ENCODE measurements at places on chromosomes 3 and 15. TPM values are rescaled to one million over a fixed set of nuclear protein-coding genes. Genes with fewer than 3 reads are reported as not detected.
A peak's percentile ranks its signal among the peaks of the same experiment; 100 is the strongest.

- H3K27ac ChIP-seq = no peak overlapping the region
- no peak overlapping the region for H3K4me3 ChIP-seq
- peaks cover 20% of the 10 kb centered on the region for H3K4me1 ChIP-seq
Observed at GRCh38 chr3:136075218-136075808, 109.8 kb downstream of the PPP2R3A start.

The KBTBD13 gene
- polyA plus RNA-seq = 0.03 TPM

DNA sequence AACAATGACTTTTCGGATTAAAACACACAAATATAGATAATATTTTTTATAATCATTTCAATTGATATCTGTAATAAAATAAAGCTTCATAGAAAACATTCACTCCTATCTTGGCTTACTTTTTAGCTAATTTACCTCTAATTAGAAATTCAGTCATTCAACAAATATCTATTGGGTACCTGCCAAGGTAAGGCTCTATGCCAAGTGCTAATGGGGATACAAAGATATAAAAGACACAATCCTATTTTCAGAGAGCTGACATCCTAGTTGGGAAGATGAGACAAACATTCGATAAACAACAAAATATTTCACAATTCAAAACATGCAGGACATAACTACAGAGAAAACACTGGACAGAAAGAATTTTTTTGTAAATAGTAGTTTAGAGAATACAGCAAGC lies 63.3 kb downstream of the ULK4 start:
- H3K27me3 ChIP-seq = no peaks in the 10 kb centered on the region
- H3K4me1 ChIP-seq = no peaks in the 10 kb centered on the region
- H3K27ac ChIP-seq = no peak overlapping the region
- no peak for DNase-seq
- no peak overlapping the region for H3K4me3 ChIP-seq

The BNC1 gene
- polyA plus RNA-seq = under 0.01 TPM

GRCh38 chr3:179113903-179114302 lies 34.3 kb upstream of the PIK3CA start:
- DNase-seq = no peak
- H3K36me3 ChIP-seq = no peaks in the 10 kb centered on the region
- no peak overlapping the region for H3K27ac ChIP-seq
- no peak overlapping the region for H3K4me3 ChIP-seq
- no peaks in the 10 kb centered on the region for H3K4me1 ChIP-seq

DNA sequence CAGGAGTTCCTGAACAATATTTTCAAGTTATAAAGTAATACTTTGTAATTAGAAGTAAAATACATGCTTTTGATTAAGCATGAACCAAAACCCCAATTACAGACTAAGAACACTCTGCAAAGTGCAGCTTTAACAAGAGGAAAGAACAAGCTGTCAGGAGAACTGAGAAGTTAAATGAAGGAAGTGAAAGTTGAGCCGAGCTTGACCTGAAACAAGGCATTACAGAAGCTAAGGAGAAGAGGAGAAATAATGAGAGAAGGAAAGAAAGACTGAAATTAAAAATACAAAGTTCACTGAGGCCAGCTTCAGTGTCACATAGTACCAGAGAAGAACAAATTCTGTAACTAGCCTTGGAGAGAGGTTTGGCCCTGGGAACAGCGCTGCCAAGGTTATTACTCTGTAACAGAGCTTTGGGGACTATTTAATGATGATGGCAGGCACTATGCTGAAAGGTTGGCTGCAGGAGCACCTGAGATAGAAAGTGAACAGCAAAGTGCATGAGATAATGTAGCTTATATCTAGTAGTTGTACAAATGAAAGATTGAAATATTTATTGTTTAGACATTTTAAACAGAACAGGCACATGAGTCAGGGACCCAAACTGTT lies 241.9 kb upstream of the PEX5L start:
- H3K27me3 ChIP-seq = no peaks in the 10 kb centered on the region
- H3K27ac ChIP-seq = no peak overlapping the region

DNA sequence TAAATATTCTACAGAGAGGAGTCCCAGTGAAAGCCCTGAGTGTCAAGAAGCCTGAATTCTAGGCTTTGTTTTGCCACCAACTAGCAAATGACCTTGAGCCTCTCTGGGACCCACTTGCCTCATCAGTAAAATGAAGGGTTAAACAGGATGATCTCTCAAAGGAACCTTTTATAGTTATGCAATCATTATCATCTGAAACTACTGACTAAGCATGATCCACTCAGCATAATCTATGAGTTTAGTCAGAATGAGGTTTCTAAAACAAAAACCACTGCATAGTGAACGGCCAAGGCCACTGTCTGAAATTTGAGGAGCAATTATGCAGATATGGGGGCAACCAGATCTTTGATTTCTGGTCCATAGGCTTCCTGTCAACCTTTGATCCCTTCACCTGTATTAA lies 319.0 kb downstream of the MECOM start:
- no peak for DNase-seq
- H3K27ac ChIP-seq = no peak overlapping the region
- H3K27me3 ChIP-seq = no peaks in the 10 kb centered on the region

DNA sequence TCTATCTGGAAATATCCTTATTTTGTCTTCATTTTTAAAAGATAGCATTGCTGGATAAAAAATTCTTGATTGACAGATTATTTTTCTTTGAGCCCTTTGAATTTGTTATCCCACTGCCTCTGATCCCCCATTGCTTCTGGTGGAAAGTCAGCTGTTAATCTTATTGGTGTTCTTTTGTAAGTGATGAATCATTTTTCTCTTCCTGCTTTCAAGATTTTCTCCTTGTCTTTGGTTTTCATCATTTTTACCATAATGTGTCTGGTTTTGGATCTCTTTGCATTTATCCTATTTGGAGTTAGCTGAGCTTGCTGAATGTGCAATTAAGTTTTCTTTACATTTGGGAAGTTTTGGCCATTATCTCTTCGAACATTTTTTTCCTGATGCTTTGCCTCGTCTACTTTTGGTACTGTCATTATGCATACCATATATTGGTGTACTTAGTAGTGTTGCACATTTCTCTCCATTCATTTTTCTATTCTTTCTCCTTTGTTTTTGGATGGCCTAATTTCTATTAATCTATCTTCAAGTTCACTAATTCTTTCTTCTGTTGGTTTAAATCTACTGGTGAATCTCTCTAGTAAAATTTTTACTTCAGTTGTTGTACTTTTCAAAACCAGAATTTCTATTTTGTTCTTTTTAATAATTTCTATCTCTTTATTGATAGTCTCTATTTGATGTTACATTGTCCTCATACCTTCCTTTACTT lies 440.0 kb upstream of the PROK2 start:
- no peak overlapping the region for H3K27ac ChIP-seq
- H3K4me1 ChIP-seq = peaks cover 15% of the 10 kb centered on the region
- DNase-seq = no peak
- H3K36me3 ChIP-seq = no peaks in the 10 kb centered on the region
- H3K27me3 ChIP-seq = no peaks in the 10 kb centered on the region
- no peak overlapping the region for H3K4me3 ChIP-seq

GRCh38 chr3:136070334-136070733 lies 104.8 kb downstream of the PPP2R3A start:
- H3K4me1 ChIP-seq = peaks cover 26% of the 10 kb centered on the region
- peak overlapping the region; percentile 76 for H3K27ac ChIP-seq
- DNase-seq = no peak
- no peaks in the 10 kb centered on the region for H3K27me3 ChIP-seq
- no peaks in the 10 kb centered on the region for H3K36me3 ChIP-seq

DNA sequence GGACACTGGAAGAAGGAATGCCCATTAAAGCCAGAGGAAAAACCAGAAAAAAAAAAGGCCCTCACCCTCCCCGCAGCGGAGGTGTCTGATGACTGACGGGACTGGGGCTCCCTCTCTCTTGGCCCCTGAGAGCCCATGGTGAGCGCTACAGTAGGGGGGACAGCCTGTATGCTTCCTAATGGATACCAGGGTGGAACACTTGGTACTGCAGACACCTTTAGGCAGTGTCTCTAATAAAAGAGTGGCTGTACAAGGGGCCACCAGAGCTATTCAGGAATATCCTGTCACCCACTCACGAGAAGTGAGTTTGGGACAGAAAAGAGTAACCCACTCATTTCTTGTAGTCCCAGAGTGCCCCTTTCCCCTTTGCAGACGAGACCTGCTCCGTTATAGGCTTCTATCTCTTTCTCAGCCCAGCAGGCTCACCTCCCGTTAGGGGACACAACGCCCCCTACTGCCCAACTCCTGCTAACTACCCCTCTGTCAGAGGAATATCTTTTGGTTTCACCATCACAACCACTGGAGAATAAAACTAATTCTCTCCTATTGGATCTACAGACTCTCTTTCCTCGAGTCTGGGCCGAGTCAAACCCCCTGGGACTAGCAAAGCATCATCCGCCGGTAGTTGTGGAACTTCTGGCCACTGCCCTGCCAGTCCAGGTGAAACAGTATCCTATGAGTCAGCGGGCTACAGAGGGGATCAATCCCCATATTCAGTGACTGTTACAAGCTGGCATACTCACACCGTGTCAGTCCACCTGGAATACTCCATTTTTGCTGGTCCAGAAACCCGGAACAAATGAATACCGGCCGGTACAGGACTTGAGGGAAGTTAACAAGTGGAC lies 40.8 kb downstream of the ZBTB11 start:
- DNase-seq = no peak
- no peaks in the 10 kb centered on the region for H3K36me3 ChIP-seq

The CAPN3 gene
- polyA plus RNA-seq = 5.4 TPM

GRCh38 chr3:24510030-24510648 lies 15.5 kb upstream of the THRB start:
- no peak for DNase-seq
- H3K27ac ChIP-seq = no peak overlapping the region
- H3K4me1 ChIP-seq = no peaks in the 10 kb centered on the region
- no peak overlapping the region for H3K4me3 ChIP-seq
- no peaks in the 10 kb centered on the region for H3K27me3 ChIP-seq

GRCh38 chr15:62026487-62027262 lies 33.6 kb downstream of the VPS13C start:
- H3K27me3 ChIP-seq = no peaks in the 10 kb centered on the region
- DNase-seq = no peak
- H3K36me3 ChIP-seq = peaks cover 29% of the 10 kb centered on the region
- peaks cover 19% of the 10 kb centered on the region for H3K4me1 ChIP-seq

The SPATA12 gene
- polyA plus RNA-seq = not detected

The PPP2R3A gene
- polyA plus RNA-seq = 6.6 TPM

DNA sequence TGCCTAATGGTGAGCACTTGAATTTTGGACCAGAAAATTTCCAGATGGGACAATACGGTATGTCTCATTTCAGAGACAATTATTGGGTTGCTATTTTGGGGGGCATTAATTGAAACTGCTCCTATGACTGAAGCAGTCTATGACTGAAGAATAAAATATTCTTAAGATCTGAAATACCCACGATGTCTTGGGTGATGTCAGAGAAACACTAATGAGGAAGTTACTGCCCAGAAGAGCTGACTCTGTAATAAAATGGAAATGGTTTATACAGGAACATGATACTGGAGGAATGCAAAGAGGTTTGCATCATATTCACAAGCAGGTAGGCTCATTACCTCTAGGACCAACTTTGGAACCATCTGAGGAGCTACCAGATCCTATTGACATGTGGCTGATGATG lies 68.7 kb downstream of the IL12A start:
- H3K4me3 ChIP-seq = no peak overlapping the region
- DNase-seq = no peak
- H3K4me1 ChIP-seq = peaks cover 4% of the 10 kb centered on the region
- no peak overlapping the region for H3K27ac ChIP-seq
- H3K36me3 ChIP-seq = no peaks in the 10 kb centered on the region

GRCh38 chr15:96356494-96357455 lies 26.3 kb downstream of the NR2F2 start:
- DNase-seq = peak; percentile 89
- H3K4me3 ChIP-seq = peak overlapping the region; percentile 62
- H3K4me1 ChIP-seq = peaks cover 28% of the 10 kb centered on the region
- H3K36me3 ChIP-seq = no peaks in the 10 kb centered on the region
- H3K27me3 ChIP-seq = peaks cover 42% of the 10 kb centered on the region

DNA sequence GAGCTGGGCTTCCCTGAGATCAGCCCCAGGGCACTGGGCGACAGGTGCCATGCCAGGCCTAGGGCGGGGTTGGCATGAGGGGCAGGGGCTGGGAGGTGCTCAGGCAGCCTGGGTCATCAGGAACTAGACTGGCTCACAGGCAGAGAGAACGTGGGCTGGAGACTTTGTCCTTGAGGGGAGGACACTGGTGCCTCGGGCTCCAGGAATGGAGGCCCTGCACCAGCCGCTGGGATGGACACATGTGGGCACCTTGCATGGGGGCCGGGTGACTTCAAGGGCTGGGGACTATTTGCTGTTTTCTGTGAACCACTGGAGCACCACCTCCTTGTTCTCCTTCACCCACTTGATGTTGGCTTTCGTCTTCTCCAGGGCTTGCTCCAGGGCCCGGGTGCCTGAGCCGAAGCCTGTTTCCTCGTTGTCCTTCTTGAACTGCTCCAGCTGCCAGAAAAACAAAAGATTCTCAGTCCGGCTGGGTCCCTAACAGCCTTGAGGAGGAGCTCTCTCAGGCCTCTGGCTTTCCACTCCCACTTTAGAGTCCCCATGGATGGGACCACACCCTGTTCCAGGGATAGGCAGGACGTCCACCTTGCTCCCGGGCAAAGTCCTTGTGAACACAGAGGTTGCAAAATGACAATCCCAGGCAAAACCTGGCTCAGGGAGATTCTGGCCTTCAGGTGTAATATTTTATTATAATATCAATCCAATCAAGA lies 9.1 kb downstream of the MESP2 start:
- no peaks in the 10 kb centered on the region for H3K4me1 ChIP-seq
- no peak overlapping the region for H3K4me3 ChIP-seq
- H3K27ac ChIP-seq = no peak overlapping the region
- H3K27me3 ChIP-seq = no peaks in the 10 kb centered on the region

The CACNA2D3 gene
- polyA plus RNA-seq = not detected
